ENCODE measurements at places on chromosomes 11 and 22. TPM values are rescaled to one million over a fixed set of nuclear protein-coding genes. Genes with fewer than 3 reads are reported as not detected.

The RIN1 gene
- 15.7 TPM for polyA plus RNA-seq

The ZNF215 gene
- 1.6 TPM for polyA plus RNA-seq

The CYP2D6 gene
- 7.3 TPM for polyA plus RNA-seq

The B3GAT1 gene
- 0.49 TPM for polyA plus RNA-seq

The SNX32 gene
- polyA plus RNA-seq = 0.30 TPM

The FAM180B gene
- not detected for polyA plus RNA-seq

The PRAME gene
- polyA plus RNA-seq = not detected

The MS4A15 gene
- not detected for polyA plus RNA-seq

The KRTAP5-8 gene
- polyA plus RNA-seq = 0.46 TPM

The ZW10 gene
- 2.8 TPM for polyA plus RNA-seq

The AP2A2 gene
- polyA plus RNA-seq = 48.0 TPM

The TRIM48 gene
- not detected for polyA plus RNA-seq

The LGALS12 gene
- polyA plus RNA-seq = 2.1 TPM

The UPK2 gene
- polyA plus RNA-seq = 0.19 TPM

The VSIG10L2 gene
- 0.15 TPM for polyA plus RNA-seq

The CCDC89 gene
- 0.31 TPM for polyA plus RNA-seq

The OR10G4 gene
- polyA plus RNA-seq = 0.19 TPM

The CARNS1 gene
- polyA plus RNA-seq = 2.2 TPM

The GGTLC3 gene
- polyA plus RNA-seq = not detected

The EHF gene
- polyA plus RNA-seq = 14.1 TPM

The NFAM1 gene
- polyA plus RNA-seq = 0.61 TPM

The RCOR2 gene
- 1.9 TPM for polyA plus RNA-seq

The CHRNA10 gene
- 3.1 TPM for polyA plus RNA-seq

The OTOG gene
- polyA plus RNA-seq = not detected

The MIAT gene
- 0.42 TPM for polyA plus RNA-seq

The GLYATL1B gene
- not detected for polyA plus RNA-seq

The PITPNM1 gene
- 35.7 TPM for polyA plus RNA-seq

The MS4A6A gene
- 6.8 TPM for polyA plus RNA-seq

The OR8A1 gene
- polyA plus RNA-seq = 0.02 TPM

The ACCS gene
- polyA plus RNA-seq = 68.1 TPM

The ISX gene
- 0.14 TPM for polyA plus RNA-seq

The GP1BB gene
- polyA plus RNA-seq = 10.5 TPM

The XRCC6 gene
- polyA plus RNA-seq = 86.4 TPM

The RASL10A gene
- 4.4 TPM for polyA plus RNA-seq

The LRRC10B gene
- 3.2 TPM for polyA plus RNA-seq

The MRGPRF gene
- 4.0 TPM for polyA plus RNA-seq

The SMC1B gene
- polyA plus RNA-seq = not detected

The NLRP14 gene
- polyA plus RNA-seq = not detected
